Pancreas (tissue), 10 donors: ENCODE measurements at places on chromosomes 5 and 9. TPM values are rescaled to one million over a fixed set of nuclear protein-coding genes. Genes with fewer than 3 reads are reported as not detected.

DNA sequence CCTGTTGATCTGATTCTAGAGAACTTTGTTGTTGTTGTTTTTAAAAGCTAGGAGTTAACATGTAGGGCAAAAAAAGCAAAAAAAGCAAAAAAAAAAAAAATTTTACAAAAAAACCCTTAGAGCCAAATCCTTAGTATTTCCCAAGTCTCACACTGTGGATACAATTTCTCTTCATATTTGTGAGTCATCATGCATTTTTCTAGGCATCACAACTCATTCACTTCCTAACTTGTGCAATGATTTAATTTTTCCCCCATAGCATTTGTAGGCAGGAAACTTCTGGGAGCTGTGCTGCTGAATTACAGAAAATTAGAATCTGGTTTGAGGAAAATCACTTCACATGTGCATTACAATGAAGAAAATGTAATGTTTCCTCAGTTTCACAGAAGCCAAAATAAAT is 91.9 kb downstream of the MARCHF3 start:
- no peak for DNase-seq
- H3K4me1 ChIP-seq = no peaks in the 10 kb centered on the region
- no peak overlapping the region for H3K4me3 ChIP-seq
- H3K27me3 ChIP-seq = no peaks in the 10 kb centered on the region
- no peak overlapping the region for H3K27ac ChIP-seq
- no peaks in the 10 kb centered on the region for H3K36me3 ChIP-seq

- H3K27ac ChIP-seq = no peak overlapping the region
- H3K4me1 ChIP-seq = no peaks in the 10 kb centered on the region
- no peaks in the 10 kb centered on the region for H3K36me3 ChIP-seq
- H3K4me3 ChIP-seq = no peak overlapping the region
Measured at GRCh38 chr5:125597338-125597737, 825.9 kb upstream of the GRAMD2B start.

- DNase-seq = no peak
- no peak overlapping the region for H3K4me3 ChIP-seq
- no peaks in the 10 kb centered on the region for H3K36me3 ChIP-seq
- H3K4me1 ChIP-seq = no peaks in the 10 kb centered on the region
- H3K27me3 ChIP-seq = no peaks in the 10 kb centered on the region
Measured at GRCh38 chr9:24620741-24621140, 75.0 kb upstream of the IZUMO3 start.

DNA sequence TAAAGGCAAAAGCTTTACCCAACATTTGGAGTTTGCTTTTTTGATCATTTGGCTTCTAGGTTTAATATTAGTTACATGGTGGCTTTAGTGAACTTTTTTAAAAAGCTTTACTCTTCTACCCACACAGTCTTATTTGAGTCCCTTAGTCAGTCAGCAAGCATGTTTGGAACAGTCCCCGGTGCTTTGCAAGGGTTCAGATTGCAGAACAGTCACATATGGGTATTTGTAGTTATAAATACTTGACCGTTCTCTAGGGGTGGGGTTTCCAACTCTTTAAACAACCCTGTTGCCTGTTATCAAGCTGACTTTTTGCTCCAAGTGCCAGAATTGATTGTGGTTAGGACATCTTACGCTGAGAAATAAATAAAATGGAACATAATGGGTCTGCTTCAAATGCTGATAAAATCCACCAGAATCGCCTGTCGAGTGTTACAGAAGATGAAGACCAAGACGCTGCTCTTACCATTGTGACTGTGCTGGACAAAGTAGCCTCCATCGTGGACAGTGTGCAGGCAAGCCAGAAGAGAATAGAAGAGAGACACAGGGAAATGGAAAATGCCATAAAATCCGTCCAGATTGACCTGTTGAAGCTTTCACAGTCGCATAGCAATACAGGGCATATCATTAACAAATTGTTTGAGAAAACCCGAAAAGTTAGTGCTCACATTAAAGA is at the start of gene CAVIN4:
Gene CAVIN4 (plus strand): TSS at position 304 of the 673 bp plus-strand sequence. CDS start 65 bp downstream, at position 369.
- no peaks in the 10 kb centered on the region for H3K27me3 ChIP-seq
- no peak within 1 kb of the TSS for H3K27ac ChIP-seq
- DNase-seq = no peak
- H3K36me3 ChIP-seq = no peaks in the 10 kb centered on the region
- no peaks in the 10 kb centered on the region for H3K4me1 ChIP-seq

DNA sequence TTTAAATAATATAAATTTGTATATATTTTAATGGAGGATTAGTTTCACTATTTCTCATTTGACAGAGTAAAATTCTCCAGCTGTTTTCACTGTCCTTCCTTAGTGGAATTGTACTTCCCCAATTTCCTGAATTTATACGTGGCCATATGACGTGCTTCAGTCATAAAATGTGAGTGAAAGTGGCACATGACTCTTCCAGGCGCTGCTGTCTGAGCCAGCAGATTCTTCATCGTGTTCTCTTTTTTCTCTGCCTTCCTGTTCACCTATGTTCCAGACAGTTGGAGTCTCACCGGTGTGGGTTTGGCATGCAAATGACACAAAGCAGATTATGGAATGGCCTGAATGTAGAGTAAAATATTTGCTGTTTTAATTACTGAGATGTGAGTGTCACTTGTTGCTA is 684.1 kb downstream of the SEMA5A start:
- no peaks in the 10 kb centered on the region for H3K27me3 ChIP-seq
- no peak for DNase-seq
- no peak overlapping the region for H3K27ac ChIP-seq
- no peak overlapping the region for H3K4me3 ChIP-seq

The CERCAM gene
- 21.3 TPM for polyA plus RNA-seq

The CTXN3 gene
- not detected for polyA plus RNA-seq
